ENCODE measurements at places on chromosomes 16 and 17. TPM values are rescaled to one million over a fixed set of nuclear protein-coding genes. Genes with fewer than 3 reads are reported as not detected.

The PRSS8 gene
- polyA plus RNA-seq, result not detected

The GRB7 gene
- polyA plus RNA-seq, result not detected

The LPCAT2 gene
- polyA plus RNA-seq, result 11.4 TPM

DNA sequence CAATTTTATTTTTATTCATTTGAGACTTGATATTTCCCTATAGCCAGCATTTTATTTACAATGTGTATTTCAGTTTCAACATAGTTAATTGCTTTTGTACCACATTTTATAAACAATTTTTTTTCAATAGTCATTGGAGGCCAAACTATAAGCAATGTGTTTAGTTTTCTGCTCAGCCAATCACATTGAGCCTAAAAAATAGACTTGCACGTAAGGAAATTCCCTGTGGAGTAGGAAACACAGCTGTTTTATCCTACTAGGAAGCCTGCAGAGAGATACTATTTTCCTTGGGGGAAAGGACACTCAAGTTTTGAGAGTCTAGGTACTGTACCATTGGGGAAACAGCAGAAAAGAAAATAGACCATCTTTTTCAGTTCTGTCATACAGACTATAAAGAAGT, 410.2 kb upstream of the GOT2 start:
- H3K4me1 ChIP-seq, result no peaks in the 10 kb centered on the region
- no peak for DNase-seq
- H3K36me3 ChIP-seq, result no peaks in the 10 kb centered on the region
- H3K27me3 ChIP-seq, result no peaks in the 10 kb centered on the region

DNA sequence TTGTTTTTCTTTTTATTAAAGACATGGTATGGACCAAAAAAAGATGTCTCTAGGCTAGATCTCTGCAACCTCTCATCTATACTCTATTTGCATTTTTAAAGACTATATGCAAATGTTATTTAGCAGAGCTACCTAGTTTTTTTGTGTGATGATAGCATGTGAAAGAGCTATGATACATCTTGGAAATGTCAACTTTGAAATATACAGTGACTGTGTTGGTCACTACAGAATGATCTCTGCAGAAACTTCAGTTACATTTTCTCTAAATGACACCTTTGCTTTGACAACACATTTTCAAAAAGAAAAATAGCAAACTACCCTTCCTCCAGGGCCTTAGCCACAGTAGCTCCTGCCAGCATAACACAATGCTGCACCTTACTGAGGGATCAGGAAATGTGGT, 86.6 kb downstream of the PRKCB start:
- DNase-seq, result no peak
- no peaks in the 10 kb centered on the region for H3K36me3 ChIP-seq
- H3K4me3 ChIP-seq, result no peak overlapping the region
- no peaks in the 10 kb centered on the region for H3K4me1 ChIP-seq
- H3K27me3 ChIP-seq, result no peaks in the 10 kb centered on the region

All from GM23248 (cell line).